ENCODE measurements at places on chromosomes 5 and 9.

DNA sequence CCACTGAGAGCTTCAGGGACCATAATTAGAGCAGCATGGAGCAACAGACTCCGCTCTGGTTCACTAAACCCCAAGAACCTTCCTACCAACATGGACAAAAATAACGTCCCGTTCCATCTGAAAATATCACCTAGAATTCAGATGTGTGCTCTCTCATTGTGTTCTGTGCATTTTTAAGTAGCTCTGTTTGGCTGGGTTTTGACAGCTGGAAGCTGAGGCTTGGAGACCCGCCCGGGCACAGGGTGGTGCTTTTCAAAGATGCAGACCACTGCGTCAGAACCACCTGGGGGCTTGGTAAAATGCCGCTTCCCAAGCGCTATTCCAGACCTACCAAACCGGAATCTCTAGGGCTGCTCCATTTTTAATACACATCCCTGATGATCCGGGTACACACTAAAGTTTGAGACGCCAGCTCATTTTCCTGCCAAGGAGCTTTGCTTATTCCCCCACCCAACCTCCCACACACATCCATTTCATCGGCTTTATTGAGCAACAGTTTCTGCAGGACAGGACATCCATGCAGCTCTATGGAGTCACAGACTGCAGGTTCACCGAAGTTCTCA is 104.8 kb downstream of the GABBR2 start:
- no peaks in the 10 kb centered on the region for H3K36me3 ChIP-seq
- H3K4me3 ChIP-seq = no peak overlapping the region
- H3K4me1 ChIP-seq = peaks cover 21% of the 10 kb centered on the region
- no peak for DNase-seq
- no peak overlapping the region for H3K27ac ChIP-seq
- peaks cover 2% of the 10 kb centered on the region for H3K27me3 ChIP-seq

- no peaks in the 10 kb centered on the region for H3K36me3 ChIP-seq
- peaks cover 4% of the 10 kb centered on the region for H3K27me3 ChIP-seq
- no peak overlapping the region for H3K27ac ChIP-seq
- H3K4me1 ChIP-seq = peaks cover 6% of the 10 kb centered on the region
- no peak overlapping the region for H3K4me3 ChIP-seq
These were observed 481.6 kb downstream of the NTRK2 start for GRCh38 chr9:85151162-85151561.

DNA sequence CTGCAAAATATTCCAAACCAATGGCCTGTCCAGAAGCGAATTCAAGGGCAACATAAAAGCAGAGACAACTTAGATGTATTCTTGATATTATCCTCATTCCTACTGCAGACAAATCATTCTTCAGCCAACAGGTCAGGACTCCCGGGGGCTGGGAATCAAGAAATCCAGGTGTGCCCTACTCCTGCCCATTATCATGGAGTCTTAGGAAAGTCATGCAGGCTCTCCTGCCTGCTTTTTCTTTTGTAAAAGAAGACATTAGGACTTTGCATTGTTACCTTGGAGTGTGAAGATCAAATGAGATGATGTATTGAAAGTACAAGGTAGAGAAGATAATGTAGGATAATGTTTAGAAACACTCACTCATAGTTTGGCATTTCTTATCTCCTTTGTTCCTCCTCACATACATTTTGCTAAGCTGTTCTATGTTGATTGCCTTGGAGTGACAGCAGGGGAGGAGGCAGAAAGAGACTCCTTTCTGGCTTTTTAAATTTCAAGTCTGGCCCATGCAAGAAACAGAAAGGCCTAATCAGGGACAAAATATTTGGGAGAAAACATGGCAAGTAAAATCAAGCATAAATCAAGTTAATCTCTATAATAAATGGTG is 113.8 kb downstream of the SV2C start:
- no peak for DNase-seq
- no peak overlapping the region for H3K4me3 ChIP-seq
- no peaks in the 10 kb centered on the region for H3K36me3 ChIP-seq
- no peaks in the 10 kb centered on the region for H3K27me3 ChIP-seq
- H3K4me1 ChIP-seq = peaks cover 18% of the 10 kb centered on the region

- peak overlapping the region; percentile 86 for H3K4me3 ChIP-seq
- DNase-seq = peak; percentile 72
- H3K27ac ChIP-seq = peak overlapping the region; percentile 93
- peaks cover 26% of the 10 kb centered on the region for H3K27me3 ChIP-seq
These were observed 24.9 kb downstream of the PCDHGC5 start for GRCh38 chr5:141513627-141514329.

DNA sequence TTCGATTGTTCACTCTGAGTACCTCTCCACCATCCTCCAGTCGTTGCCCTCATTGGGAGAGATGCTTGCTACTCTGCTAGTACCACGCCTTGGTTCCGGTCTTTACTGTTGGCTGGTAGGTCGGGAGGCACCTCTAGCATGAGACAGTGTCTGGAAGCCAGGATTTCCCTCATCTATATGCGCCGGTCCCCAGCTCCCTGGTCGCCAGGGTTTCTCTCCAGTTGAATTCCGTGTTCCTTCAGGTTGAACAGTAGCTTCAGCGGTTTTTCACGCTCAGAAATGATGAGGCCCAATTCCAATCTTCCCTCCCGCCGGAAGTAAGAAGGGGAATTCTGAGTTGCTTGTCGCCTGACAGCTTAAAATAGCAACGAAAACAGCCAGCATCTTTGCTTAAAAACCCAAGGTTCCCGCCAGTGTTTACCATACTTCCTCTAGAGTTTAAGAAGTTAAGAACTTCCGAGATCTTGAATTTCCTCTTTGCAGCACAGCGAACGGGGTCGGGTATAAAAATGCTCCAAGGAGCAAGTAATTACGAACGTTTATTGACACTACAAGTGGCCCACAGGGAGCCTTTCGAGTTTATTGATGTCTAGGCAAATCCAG is 1.3 kb upstream of the ST8SIA4 start:
- H3K36me3 ChIP-seq = peaks cover 14% of the 10 kb centered on the region
- H3K27me3 ChIP-seq = peaks cover 20% of the 10 kb centered on the region
- peak overlapping the region; percentile 50 for H3K27ac ChIP-seq
- DNase-seq = peak; percentile 22

- no peak overlapping the region for H3K27ac ChIP-seq
- H3K4me3 ChIP-seq = no peak overlapping the region
- H3K27me3 ChIP-seq = no peaks in the 10 kb centered on the region
- no peaks in the 10 kb centered on the region for H3K36me3 ChIP-seq
These were observed 146.7 kb downstream of the ROR2 start for GRCh38 chr9:91803151-91803940.

- H3K36me3 ChIP-seq = peaks cover 5% of the 10 kb centered on the region
- no peak overlapping the region for H3K27ac ChIP-seq
- no peak for DNase-seq
- H3K4me3 ChIP-seq = no peak overlapping the region
These were observed 62.0 kb upstream of the STARD4 start for GRCh38 chr5:111574311-111574710.

DNA sequence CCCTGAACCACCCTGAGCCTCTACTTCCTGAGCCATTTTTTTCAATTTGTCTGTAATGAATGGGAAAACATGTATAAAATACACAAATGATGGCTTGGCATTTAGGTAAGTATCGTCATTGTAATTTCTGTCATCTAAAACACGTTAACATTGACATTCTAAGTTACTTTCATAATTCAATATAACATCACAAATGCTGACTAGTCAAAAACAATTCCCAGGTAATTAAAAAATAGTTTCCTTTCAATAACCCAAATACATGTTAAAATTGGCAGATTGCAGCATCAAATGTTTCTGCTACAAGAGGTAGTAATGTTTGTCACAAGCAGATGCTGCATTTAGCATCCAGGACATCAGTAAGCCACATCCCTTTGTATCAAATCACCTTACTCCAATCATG is 776.4 kb downstream of the KCTD16 start:
- H3K4me1 ChIP-seq = no peaks in the 10 kb centered on the region
- no peak overlapping the region for H3K27ac ChIP-seq
- DNase-seq = no peak

Measured in endothelial cell (in vitro differentiated cells).